ENCODE measurements at places on chromosomes 7 and 10.
A peak's percentile ranks its signal among the peaks of the same experiment; 100 is the strongest.

DNA sequence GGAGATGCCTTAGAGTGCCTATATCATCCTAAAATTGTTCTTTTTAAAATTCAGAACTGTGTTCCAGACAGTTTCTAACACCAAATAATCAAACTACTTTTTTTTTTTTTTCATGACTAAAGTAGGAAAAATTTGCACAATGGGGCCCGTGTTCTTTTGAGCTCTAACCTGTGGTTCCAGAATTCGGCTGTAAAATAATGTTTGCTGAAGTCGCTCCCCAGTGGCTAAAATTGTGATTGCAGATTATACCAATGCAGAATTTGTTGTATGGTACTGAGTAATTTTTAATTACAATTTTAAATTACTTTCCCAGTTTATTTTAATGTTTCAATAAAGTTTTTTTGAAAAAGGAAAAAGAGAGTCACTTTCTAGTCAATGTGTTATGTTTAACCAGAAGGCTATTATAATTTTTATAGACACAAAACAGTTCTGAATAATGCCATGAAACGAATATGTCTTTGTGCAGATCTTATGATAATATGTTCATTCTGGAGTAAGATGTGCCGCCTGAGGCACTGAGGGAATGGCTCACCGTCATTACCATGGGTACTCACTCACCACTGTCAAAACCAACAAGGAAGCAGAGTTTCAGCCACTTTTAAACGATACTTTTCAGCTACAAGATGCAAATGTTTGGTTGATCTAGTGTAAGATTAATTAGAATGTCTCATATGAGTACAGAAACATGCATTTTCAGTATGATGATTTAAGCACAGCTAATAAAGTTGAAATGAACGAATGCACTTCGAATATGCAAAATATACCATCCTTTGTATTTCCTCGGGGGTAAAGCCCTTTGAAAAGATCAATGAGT lies 173.6 kb downstream of the PRKCQ start:
- peak; percentile 9 for DNase-seq

DNA sequence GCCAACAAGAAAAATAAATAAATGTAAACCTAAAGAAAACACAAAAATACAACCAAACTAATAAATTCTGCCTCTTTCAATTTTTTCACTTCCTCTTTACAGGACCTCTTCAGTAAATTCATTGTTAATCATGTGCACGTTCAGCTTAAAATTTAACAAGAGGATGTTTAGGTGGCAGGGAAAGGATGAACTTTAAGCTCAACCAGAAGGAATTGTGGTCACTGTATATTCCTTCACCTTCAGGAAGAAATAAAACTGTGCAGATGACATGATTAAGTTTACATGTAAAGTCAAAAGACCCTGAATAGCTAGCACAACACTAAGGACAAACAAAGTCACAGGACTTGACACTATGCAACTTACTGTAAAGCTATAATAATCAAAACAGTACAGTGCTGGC lies 33.0 kb downstream of the KIF5B start:
- DNase-seq = no peak

DNA sequence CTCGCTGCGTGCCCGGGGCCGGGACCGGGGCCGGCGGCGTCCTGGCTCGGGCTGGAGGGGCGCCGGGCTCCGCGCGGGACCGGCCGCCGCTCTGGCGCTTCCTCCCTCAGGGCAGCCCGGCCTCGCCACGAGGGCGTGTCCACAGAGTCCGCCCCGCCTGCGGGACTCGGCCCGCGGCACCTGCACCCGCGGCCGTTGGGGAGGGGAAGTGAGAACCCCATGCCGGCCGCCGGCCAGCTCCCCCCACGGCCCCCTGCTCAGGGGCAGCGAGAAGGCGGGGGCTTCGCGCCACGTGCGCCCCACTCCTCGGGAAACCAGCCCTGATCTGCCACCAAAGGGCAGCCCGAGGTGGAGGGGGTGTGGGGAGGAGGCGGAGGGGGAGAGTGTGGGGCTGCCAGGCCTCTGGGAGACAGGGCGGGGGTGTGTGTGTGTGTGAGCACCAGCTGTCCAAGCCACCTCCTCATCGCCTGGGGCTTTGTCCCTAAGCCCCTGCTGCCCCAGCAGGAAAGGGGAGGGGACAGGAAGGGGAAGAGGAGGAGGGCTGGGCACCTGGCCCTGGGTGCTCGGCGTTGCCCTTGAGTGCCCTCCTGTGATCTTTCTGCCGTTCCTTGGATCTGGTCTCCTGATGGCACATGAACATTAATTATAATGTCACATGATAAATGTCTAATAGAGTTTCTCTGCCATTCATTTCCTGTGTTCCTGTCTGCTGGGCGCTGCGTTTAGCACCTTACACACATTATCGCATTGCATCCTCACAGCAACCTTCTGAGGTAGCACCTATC lies at the start of gene PIK3AP1:
TSS of gene PIK3AP1 (minus strand) at position 93 of the 785 bp plus-strand sequence. CDS start 120 bp downstream, outside the sequence.
- peak; percentile 6 for DNase-seq

- no peak for DNase-seq
These were observed 64.5 kb downstream of the PALS2 start for GRCh38 chr7:24637706-24638105.

DNA sequence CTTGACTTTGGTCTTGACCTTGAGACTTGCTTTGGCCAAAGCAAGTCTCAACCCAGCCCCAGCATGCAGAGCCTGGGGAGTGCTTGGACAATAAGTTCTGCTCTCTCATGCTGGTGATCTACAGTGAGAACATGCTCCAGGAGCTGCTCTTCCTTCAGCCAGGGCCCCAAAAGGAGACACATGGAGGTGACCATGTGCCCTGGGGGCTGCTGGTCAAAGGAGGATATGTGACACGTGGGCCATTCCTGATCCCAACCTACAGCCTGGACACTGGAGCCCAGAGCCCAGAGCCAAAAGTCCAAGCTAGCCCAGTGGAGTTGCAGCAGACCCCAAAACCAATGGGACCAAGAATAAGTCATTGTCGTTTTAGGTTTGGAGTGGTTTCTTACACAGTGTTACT lies 78.2 kb upstream of the CHST15 start:
- DNase-seq = no peak

GRCh38 chr7:154767142-154767541 lies 235.8 kb downstream of the PAXIP1 start:
- no peak for DNase-seq

GRCh38 chr10:9075420-9075819 lies 1020.9 kb downstream of the GATA3 start:
- no peak for DNase-seq

DNA sequence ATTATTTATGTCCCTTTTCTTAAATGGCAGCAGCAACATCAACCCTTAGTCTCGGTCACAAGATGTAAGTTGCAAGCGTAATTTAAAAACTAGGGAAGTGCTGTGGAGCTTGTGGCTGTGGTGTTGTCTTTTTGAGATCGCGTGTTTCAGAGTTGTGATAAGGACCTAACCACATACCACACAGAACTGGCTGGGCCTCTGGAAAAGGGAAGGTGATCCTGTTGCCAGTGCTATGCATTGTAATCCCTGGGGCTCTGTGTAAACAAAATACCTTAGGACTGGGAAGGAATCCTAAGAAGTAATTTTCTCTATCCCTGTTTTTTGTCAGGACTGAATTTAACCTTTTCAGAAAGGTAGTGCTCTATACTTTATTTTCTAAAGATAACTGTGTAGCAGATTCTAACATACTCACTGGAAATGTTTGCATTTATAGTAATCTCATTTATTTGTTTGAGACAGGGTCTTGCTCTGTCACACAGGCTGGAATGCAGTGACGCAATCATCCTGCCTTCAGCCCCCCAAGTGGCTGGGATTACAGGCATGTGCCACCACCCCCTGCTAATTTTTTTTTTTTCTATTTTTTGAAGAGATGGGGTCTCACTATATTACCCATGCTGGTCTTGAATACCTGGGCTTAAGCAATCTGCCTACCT lies 60.4 kb downstream of the INPP5F start:
- DNase-seq = no peak

GRCh38 chr10:71823356-71823755 lies 27.7 kb downstream of the PSAP start:
- DNase-seq = no peak

GRCh38 chr10:88332503-88333247 lies 250.4 kb downstream of the RNLS start:
- no peak for DNase-seq

- no peak for DNase-seq
These were observed 133.4 kb upstream of the LRRTM3 start for GRCh38 chr10:66792441-66792840.

GRCh38 chr10:22230158-22230833 lies 12.5 kb upstream of the EBLN1 start:
- no peak for DNase-seq

DNA sequence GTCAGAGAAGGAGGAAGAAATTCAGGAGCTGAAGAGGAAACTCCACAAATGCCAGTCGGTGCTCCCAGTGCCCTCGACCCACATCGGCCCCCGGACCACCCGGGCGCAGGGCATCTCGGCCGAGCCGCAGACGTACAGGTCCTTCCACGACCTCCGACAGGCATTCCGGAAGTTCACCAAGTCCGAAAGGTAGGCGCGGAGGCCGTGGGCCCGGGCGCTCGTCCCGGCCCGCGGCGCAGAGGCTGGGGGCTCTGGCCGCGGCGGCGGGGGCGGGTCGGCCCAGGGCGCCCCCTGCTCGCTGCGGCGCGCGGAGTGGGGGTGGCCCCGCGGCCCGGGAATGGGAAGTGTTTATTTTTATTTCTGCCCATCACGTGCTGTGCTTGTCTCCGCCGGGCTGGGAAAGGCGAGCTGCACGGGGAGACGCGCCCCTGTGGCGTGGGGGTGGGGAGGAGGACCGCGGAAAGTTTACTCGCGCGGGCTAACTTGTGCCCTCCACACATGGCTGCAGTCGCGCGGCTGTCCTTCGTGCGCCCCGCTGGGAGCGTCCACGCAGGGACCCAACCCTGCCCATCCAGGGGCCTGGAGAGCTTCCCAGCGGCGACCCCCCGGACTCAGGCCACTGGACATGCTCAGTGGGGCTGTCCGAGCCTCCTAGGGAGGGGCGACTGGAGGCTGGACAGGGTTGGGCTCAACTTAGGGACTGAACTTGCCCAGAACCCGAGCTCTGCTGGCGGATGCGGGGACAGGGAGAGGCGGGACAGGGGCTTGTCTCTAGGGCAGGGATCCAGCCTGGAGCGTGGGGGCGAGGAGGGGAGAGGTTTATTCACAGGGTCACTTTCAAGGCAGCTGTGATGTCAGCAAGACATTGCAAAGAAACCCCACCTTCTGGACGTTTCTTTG lies 82.6 kb upstream of the PRKG1 start:
- DNase-seq = no peak

DNA sequence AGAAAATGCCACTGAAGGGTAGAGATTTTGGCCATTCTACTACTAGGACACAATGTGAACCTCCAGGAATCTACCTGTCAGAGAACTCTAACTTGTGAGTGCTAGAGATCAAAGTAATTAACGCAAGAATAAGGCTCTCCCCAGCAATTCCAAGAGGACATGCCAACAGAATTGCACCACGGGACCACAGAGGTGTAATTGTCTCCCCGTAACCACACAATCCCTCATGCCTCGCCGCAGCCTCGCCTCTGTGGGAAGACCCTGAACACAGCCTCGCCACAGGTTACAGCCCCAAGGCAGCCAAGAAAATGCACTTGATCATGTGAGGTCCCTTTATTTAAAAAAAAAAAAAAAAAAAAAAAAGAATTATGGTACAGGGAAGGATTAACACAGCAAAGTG lies 29.5 kb downstream of the CDCA7L start:
- DNase-seq = no peak

DNA sequence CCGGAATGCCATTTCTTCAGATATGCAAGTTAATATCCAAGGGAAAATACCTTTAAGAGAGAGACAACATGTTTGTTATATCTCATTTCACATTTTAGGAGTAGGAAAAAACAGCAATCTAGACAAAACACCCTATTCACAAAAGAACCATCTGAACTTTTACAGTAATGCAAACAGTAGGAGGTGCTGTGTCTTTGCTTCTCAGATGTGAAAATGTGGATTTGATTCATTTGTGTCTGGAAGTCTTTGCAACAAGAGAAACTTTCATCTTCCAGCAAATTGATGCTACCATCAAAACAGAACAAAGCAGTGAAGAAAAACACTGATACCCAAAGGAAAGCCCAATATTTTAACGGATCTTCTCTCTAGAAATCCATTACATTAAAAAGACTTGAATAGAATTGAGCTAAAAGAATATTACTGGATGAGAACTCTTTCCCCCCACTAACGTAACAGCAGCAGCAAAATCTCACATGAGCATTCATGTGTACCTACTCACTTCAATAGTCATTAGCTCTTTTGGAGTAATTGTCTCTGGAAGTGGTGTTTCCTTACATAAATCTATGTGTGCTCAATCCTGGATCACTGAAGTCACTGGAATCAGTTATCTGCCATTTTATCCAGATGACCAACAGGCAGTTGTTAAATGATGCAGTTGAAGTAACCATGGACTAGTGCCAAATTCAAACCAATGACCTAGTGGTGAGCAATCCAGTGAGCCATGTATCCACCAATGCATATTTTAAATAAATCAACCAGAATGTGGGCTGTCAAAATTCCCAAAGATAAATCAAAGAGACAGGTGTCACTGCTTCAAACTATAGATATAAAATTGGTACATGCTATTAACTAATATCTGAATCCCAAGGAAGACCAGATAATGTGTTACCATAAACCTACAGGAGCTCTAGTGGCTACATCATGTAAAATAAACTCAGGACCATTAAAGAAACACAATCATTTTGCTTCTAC lies 1.8 kb downstream of the SEMA3C start:
- DNase-seq = no peak

DNA sequence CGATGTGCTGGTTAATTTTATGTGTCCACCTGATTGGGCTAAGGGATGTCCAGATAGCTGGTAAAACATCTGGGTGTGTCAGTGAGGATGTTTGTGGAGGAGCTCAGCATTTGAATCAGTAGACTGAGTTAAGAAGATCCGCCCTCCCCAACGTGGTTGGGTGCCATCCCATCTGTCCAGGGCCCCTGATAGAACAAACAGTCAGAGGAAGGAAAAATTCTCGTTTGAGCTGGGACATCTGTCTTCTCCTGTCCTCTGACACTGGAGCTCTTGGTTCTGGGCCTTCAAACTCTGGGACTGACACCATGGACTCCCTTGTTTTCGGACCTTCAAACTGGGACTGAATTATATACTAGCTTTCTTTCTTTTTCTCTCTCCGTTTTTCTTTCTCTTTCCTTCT lies 59.6 kb downstream of the CARD11 start:
- no peak for DNase-seq

DNA sequence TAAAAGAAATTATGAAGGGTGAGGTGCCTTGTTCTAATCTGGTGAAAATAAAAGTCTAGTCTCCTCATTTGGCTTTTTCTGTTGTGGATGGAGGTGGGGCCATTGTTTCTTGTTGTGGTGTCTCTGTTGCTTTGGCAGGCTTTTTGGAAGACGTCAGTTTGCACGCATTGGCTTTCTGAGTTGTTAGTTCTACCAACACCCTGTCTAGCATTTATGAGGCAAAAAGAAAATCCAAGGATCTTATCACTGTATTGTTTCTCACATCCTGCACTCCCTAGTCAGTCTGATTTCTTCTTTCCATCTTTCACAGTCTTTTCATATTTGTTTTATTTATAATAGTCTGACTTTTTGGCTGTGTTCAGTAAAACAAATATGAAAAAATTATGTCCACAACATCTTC lies 898.3 kb downstream of the REEP3 start:
- DNase-seq = no peak

GRCh38 chr7:150631084-150631826 lies 930 bp downstream of the GIMAP6 start:
- DNase-seq = peak; percentile 18

All from stimulated activated CD4-positive, alpha-beta T cell treated with anti-CD3 and anti-CD28 coated beads, Interleukin-1b, Interleukin-23, amount 100 ng/mL, for 1 hour (primary cell).